ENCODE measurements at places on chromosomes 4 and X. TPM values are rescaled to one million over a fixed set of nuclear protein-coding genes. Genes with fewer than 3 reads are reported as not detected.

SSX3 gene
- not detected for polyA plus RNA-seq

XK gene
- polyA plus RNA-seq, result 0.09 TPM

ENAM gene
- not detected for polyA plus RNA-seq

- DNase-seq, result peak; percentile 92
Observed at GRCh38 chr4:185307136-185307950, 88.4 kb downstream of the LRP2BP start.

- DNase-seq, result no peak
Observed at GRCh38 chr4:13208558-13209193, 275.5 kb downstream of the RAB28 start.

GRCh38 chrX:86237482-86237881 is 89.2 kb downstream of the DACH2 start:
- no peak for DNase-seq

DNA sequence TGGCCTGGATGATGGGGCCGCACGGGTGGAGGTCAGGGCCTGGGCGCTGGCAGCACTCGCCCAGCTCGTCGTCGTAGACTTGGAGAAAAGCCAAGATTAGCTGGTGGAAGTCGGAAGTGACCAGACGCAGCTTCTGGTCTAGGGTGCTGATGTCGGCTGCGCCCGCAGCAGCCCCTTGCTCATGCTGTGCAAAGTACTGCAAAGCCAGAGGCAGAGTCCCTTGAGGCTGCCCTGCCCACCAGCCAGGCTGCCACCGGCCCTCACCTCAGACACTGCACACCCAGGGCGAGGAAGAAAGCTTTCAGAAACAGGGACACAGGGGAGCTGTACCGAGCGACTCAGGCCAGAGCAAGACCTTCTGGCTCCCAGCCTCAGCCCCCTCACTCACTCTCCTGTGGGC is 9.7 kb upstream of the TREX2 start:
- no peak for DNase-seq

GRCh38 chr4:13427599-13428325 is 56.4 kb downstream of the RAB28 start:
- DNase-seq, result peak; percentile 66
